ENCODE measurements at places on chromosomes 7 and 10. TPM values are rescaled to one million over a fixed set of nuclear protein-coding genes. Genes with fewer than 3 reads are reported as not detected.

Gene OR2A1
- not detected for total RNA-seq

Gene GPR158
- not detected for total RNA-seq

Gene SLC18A3
- total RNA-seq, result not detected

Gene NAT16
- not detected for total RNA-seq

Gene PTPRZ1
- total RNA-seq, result not detected

Gene VSTM4
- 5.5 TPM for total RNA-seq

Gene ANKRD61
- not detected for total RNA-seq

Gene C10orf67
- not detected for total RNA-seq
